T-helper 9 cell (primary cell): ENCODE measurements at places on chromosomes 12 and 14.

GRCh38 chr12:34301251-34302130, 279.2 kb downstream of the ALG10 start:
- no peak for DNase-seq

DNA sequence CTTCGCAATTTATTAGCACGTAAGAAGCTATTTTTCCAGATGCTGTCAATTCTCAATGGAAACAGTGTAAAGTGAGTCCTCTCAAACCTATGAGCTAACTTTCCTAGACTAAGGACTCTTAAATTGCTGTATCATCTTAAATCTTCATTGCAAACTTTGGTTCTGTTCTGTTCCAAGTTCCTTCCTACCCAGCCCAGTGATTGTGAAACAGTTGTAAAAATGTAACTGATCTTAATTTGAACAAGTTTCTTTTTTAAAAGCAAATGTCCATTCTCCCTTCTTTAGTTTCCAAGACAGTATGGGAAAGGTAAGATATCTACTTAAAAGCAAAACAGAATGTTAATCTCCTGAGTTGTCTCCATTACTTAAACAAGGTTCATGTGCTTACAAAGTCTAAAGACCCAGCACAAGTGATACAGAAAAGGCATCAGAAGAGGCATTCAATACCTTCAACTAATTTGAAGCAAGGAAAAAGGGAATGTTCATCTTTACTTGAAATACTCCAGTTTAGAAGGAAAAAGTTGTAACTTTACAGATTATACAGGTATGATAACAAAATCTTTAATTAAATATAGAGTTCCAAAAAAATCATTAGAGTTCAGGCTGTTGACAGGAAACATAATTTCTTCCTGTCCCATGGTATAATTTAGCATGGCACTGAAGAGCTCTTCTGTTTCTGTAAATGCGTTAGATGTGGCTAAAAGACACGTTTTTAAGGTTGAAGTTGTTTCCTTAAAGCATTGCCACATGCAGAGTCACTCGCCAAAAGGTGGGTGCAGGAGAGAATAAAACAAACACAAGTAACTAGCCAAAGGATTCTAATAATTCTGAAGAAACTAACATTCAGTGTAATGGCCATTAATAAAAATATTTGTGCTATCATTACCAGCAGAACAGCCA, 101.5 kb upstream of the USP15 start:
- no peak for DNase-seq

DNA sequence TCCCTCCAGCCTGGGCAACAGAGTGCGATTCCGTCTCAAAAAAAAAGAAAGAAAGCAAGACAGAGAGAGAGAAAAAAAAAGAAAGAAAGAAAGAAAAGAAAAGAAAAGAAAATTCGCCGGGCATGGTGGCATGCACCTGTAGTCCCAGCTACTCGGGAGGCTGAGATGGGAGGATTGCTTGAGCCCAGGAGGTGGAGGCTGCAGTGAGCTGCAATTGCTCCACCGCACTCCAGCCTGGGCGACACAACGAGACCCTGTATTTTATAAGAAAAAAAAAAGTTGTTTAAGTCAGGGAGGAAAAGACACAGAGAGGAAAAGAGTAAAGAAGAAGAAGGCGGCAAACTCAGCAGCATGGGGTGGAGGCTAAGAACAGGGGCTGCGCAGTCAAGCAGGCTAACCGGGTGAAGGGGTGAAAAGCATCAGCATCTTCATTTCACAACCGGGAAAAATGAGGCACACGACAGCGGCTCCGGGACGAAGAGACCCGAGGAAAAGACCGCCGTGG, 557 bp upstream of the FICD start:
- DNase-seq, result no peak

GRCh38 chr14:72432748-72433147, 461.2 kb downstream of the DPF3 start:
- no peak for DNase-seq

GRCh38 chr14:100130521-100130920, 28.9 kb downstream of the DEGS2 start:
- no peak for DNase-seq

DNA sequence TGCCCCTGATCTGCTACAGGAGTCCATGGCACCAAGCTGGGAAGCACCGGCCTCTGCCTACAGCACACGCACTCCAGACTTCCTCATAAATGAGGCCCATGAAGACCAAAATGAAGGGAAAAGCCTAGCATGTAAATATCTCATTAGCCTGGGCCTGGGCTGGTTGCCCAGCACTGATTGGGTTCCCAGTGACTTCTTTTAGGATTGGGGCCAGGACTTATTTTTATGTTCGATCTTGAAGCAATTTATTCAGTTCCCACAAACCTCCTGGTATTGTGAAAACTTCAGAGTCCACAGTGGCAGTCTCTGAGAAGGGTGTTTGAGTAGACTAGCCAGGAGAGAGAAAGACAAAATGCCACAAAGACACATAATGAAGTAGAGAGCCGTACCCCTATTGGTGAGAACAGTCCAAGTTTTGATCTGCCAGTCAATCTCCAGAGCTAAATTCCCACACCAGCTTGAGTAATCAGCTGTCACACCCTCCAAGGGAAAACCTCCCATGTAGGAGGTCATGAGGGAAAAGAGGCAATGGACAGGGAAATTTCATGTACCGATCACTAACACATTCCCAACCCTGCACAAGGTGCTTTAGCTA, 78.2 kb downstream of the PHLDA1 start:
- DNase-seq, result no peak

DNA sequence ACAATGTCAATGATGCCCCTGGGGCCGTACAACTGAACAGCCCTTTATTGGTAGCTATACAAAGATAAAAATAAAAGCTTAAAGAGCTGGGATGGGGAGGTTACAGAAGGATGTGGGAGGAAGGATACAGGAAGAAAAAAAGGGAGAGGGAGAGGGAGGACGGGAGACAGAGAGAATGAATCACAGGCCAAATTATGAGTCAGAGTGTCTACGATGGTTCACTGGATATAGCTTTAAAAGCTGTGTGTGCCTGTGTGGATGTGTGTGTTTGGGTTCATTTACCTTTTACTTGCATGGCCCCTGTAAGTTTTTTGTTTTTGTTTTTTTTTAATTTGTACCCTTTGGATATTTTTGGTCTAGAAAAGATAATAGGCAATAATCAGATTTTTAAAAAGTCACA, 111.9 kb downstream of the CCDC60 start:
- no peak for DNase-seq

- DNase-seq, result no peak
Observed at GRCh38 chr12:20132818-20133217, 235.5 kb upstream of the PDE3A start.

DNA sequence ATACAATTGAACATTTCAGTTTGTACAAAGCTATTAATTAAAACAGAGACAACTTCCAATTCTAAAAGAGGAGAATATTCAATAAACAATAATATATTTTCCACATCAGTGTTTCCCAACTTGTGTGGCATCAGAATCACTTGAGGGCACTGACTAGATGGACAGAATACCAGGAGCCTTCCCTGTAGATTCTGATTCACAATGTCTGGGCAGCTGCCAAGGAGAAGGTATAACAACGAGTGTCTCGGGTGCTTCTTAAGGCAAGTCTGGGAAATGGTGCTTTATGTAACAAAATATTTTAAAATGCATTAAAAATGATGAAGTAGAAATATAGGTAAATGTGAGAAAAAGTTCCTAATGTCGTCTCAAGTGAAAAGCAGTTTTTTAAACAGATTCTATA, 26.2 kb downstream of the GALC start:
- DNase-seq, result no peak

DNA sequence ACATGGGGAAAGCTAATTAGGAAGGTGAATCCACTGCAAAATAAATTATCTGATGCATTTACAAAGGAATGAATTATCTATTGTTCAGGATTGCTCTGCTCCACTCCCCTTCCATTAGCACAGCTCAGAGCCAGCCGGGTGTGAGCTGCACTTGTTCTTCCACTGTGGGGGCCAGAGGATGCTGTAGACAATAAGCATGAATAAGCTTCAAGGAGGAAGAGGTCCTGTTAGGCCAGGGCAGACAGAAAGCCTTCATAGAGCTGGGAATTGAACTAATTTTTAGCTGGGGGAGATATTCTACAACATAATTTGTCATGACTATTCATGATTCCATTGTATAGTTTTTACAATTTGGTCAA, 137.6 kb upstream of the MAX start:
- no peak for DNase-seq

DNA sequence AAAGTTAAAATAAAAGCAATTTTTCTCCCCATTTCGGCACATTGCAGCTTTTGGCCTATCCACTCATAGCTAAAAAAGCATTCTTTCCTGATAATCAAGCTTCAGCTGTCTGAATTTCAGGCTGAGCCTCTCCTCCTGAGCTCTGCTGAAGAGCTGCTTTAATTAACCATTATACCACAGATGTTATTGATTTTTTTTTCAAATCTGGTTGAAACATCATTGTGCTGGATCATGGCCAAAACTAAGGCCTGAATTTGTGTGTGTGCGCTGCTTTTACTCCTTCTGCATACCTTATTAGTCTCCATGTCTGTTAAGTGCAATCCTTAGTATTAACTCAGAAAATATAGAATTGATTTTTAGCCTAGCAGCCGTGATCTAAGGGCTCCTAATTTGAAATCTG, 52.3 kb downstream of the MBIP start:
- no peak for DNase-seq

- no peak for DNase-seq
Observed at GRCh38 chr12:91667694-91668093, 478.0 kb downstream of the BTG1 start.
